Small intestine (tissue), 16 donors: ENCODE measurements at places on chromosomes 2 and 18.

DNA sequence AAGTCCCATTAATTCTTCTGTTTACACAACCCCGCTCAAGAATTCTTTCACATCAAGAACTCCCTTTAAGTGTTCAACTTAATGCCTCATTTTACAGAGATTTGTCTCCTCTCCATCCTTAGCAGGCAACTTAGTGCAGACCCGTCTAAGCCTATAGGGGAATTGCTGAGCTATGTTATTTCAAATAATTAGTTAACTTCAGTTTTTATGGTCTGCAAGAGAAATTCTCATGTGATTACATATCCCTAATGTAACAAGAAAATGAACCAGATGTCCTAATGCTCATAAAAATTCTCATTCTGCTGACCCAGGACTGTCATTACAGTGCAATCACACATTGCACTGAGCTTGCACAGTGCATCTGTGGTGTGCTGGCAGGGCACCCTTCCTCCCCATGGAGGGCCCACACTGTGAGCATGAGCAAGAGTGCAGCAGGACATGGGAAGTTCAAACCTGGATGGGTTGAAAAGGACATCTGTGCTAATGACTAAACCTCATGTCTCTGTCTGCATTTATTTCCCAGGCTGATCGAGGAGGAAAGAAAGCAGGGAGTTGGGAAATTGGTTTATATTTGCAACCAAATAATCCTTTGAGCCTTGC lies 97.1 kb downstream of the COL5A2 start:
- DNase-seq = peak; percentile 44

DNA sequence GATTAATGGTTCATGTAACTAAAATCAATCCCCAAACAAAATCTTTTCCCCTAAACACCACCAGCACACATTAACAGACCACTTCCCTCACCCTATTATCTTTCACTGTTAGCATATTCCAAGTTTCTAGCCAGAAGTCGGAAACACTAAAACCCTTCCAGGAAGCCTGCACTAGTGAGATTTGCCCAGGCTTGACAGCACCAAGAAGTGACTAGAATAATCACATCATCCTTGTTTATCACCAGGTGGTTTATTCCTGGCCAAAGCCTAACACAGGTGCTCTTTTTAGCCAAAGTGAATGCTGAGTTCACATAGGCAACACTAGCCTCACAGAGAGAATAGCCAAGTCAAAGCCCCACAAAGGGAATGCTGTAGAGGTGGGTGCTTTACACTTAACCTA lies 221.2 kb upstream of the HNRNPA3 start:
- no peak for DNase-seq

DNA sequence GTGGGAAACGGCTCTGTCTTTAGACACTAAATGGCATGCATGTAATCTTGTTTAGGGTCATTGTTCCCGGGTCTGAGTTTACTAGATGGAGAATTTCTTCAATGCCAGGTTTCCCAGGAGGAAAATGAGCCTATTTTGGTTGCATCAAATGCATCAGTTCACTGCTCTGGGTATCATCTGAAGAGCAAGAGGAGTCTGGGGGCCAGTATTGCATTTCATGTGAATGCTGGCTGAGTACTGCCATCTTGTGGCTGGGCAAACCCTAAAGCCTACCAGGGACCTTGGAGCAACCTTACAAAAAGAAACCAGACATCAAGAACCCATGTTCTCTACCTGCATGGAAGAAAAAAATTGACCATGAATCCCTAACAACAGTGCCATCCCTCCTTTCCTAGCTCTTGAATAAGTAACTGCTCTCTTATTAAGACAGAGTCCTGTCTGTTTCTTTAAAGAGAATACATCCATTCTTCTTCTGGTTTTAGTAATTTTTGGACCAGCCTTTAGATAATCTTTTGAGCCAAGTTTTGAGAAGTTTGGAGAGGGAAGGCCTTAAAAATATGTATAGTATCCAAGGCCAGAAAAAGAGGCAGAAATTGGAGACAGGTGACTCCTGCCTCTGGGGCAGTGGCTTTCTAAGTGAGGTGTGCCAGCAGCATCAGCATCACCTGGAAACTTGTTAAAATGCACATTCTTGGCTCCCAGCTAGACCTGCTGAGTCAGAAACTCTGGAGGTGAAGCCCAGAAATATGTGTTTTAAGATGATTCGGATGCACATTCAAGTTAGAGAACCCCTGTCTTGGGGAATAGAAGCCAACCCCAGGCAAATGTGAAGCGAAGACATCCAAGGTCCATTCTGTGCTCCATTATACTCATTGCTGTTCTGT lies 261.0 kb upstream of the CXCR4 start:
- peak; percentile 56 for DNase-seq

DNA sequence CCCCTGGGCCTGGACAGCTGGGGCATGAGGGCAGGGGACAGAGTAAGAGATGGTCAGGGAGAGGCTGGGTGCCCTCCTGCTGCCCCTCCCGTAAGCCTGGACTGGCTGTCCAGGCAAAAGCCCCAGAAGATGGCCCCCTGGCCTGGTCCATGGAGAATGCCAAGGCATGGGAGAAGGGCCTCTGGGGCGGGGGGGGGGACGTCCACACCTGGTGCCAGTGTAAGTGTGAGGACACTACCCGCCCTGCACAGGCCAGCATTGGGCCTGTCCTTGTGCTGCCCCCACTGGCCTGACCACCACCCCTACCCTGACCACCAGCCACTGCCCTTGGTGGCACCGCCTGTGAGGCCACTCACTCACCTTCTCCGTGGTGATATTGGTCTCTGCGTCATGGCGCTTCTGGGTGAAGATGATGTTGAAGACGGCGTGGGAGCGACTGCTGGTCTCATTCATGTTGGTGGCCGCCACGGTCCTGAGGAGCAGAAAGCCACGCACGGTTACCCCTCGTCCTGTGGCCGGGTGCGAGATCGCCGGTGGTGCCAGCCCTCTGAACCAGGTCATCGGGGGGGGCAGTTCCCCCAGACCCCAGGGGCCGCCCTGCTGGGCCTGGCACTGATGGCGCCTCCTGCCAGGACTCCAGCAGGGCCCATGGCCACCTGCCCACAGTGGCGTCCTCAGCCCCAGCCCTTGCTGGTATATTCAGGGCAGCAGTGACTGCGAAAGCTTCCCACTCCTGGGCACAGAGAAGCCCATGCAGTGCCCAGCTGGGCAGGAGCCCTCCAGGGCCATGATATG lies 35.2 kb downstream of the KIF1A start:
- no peak for DNase-seq

DNA sequence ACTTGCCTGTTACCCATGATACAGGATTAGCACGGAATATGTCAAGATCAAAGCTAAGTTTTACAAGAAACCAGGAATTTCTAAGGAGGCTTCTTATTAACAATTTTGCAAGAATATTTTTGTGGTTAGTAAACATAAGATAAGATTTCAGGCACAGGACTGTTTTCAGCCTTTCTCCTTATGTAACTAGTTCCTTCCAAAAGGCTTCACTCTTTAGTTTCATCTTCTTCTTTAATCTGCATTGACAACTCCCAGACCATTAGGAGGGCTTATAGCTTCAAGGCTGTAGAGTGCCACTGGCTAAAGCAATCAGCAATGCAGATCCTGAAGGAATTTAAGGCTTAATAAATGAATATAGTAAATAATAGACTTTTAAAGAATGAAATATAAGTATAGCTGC lies 29.3 kb downstream of the SLC14A1 start:
- DNase-seq = no peak

DNA sequence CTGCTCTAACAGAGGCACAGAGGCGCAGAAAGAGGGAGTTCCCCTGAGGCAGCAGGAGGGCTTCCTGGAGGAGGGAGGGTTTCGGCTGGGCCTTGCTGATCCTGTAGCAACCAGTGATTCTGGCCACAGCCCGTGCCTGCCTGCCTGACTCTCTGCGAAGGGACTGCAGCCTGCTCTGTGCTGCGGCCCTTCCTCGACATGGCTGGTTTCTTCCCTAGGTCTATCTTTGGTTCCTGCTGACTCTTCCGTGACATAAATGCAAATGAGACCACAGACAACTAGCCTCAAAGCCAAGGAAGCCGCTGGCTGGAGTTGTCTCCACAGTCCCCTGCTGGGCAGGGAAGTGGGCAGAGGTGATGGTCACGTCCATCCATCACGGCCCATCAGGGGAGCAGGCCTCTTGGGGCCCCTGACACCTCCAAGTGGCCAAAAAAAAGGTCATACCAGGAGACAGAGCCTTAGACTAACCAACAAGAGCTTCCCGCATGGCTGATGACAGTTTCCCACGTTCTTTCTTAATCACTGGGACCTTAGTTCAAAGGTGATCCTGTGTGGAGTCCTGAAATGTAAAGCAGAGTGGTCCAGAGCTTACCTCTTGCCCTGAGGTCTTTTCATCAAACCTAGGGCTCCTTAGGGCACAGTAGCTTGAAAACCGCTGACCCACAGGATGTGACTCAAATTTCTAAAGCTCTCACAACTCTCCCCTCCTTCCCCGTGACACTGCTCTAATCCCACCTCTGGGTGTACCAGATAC lies 55.3 kb downstream of the HS1BP3 start:
- no peak for DNase-seq

GRCh38 chr18:22067109-22067508 lies 102.3 kb upstream of the GATA6 start:
- DNase-seq = no peak

DNA sequence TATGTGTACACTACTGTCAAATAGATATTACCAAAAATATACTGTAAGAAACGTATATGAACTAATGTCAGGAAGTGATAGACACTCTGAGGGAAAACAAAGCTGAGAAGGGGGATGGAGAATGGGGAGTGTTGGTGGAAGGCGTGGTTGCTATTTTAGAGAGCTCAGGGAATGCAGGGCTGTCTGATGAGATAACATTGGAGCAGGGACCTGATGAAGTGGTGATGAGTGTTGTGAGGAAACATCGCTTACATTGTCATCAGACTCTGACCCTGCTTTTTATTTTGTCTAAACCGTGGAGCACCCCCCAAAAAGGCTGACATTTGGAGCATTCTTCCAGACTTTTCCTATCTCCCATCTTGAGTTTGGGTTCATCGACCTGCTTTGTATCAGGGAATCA lies 194.7 kb downstream of the LTBP1 start:
- no peak for DNase-seq

GRCh38 chr2:42809819-42810120 lies 17.4 kb upstream of the HAAO start:
- peak; percentile 69 for DNase-seq

- no peak for DNase-seq
Observed at GRCh38 chr2:120775194-120775593, 39.5 kb downstream of the GLI2 start.

- DNase-seq = peak; percentile 49
Observed at GRCh38 chr2:230956827-230957755, 32.0 kb upstream of the GPR55 start.

DNA sequence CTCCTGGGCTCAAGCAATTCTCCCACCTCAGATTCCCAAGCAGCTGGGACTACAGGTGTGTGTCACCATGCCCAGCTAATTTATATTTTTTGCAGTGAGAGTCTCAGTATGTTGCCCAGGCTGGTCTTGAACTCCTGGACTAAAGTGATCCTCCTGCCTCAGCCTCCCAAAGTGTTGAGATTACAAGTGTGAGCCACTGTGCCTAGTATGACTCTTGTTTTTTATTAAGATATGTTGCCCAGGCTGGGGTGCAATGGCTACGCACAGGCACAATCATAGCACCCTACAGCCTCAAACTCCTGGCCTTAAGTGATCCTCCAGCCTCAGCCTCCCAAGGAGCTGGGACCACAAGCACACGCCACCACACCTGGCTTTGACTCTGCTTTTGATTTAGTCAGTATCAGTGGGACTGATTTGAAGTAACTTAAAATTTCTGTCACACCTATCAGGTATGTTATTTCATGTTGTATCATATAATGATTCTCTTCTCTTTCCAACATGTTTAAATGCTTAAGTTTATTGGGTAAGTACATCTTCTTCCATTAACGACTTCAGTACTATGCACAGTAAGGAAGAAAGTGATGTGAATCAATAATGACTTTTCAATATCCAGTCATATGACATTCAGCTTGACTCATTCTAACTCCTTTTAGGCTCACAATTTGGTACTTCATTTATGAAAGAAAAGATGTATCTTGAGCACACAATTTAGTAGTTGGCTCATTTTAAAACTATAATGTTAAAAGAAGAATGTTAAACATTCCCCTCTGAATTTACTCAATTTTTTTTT lies 6.3 kb downstream of the PPP4R3B start:
- DNase-seq = no peak

- no peak for DNase-seq
Observed at GRCh38 chr2:172489681-172490080, 62.3 kb downstream of the ITGA6 start.

DNA sequence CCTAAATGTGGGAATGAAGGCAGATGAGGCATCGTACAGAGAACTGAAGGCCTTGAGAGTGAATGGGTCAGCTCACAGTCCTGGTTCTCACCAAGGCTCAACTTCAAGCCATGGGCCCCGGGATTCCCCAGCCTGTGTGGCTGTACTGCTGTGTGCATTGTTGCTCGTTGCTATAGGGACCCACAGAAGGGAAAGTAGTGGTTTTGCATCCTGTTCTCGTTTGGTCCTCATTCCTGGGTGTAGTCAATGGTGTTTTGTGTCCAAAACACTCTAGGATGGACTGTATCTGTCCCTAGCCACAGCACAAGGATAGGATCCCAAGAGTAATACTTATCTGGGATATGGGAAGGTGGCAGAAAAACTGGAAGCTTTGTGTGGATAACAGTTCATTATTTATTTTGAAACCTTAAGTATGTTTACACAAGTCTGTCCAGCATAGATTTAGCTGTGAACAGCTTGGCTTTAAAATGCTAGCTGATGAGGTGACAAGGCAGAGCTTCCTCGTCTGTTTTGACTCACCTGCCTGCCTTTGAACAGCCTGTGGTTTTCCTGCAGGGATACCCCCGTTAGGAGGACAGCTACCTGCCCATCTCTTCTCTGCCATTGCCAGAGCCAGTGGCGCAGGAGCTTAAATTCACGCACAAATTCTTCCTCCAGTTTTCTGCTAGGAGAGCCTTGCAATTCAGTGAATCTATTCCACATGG lies 85.0 kb downstream of the WDSUB1 start:
- DNase-seq = peak; percentile 13

GRCh38 chr2:54864096-54864495 lies 140.6 kb downstream of the EML6 start:
- no peak for DNase-seq

DNA sequence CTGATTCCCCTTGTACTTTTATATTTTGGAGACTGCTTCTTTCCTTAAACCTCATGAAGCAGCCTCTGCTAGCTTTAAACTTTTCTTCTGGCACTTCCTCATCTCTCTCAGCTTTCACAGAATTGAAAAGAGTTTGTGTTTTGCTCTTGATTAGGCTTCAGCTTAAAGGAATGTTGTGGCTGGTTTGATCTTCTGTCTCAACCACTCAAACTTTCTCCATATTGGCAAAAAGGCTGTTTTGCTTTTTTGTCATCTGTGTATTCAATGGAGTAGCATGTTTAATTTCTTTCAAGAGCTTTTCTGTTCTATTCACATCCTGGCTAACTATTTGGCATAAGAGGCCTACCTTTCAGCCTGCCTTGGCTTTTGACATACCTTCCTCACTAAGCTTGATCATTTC lies 36.3 kb upstream of the MSTN start:
- no peak for DNase-seq

DNA sequence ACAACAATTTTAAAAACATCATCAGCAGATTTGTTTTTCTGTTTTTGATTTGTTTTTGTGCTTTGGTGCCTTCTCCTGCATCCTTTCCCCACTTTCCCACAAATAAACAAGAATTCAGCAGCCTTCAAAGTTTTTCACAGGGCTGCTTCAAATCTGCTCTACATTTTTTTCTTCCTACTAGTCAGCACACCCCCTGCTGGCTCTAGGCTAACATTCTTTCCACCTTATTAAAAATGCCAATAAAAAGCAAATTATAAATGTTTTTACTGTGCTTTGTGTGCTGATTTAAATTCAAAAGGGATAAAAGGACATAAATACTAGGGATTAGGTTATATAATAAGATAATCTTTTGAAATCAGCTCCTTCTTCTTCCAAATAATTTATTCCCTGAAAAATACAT lies 6.2 kb upstream of the CNTNAP5 start:
- DNase-seq = no peak

- DNase-seq = no peak
Observed at GRCh38 chr2:15641530-15641982, 49.9 kb downstream of the DDX1 start.
